ENCODE measurements at places on chromosomes 4 and X.

DNA sequence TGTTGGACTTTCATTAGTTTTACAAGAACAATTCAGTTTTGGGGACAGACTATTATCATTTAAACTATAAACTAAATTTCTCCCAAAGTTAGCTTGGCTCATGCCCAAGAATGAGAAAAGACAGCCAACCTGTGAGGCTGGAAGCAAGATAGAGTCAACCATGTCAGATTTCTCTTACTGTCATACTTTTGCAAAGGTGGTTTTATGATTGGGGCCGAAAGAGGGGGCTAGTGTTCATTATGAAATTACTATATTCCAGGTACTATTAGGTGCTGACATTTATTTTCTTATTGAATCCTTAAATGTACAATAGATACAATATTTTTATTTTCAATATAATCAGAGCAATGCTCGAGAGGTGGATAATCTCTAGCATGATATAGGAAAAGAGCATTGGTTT, 30.6 kb downstream of the HERC6 start:
- no peak for DNase-seq

GRCh38 chrX:75623535-75623934, 100.7 kb upstream of the ZDHHC15 start:
- no peak for DNase-seq

GRCh38 chrX:69503782-69504625, at the start of gene NALF2:
Gene NALF2 (plus strand): TSS chrX:69504326. CDS start chrX:69505283, 957 bp downstream.
- DNase-seq = peak; percentile 61

DNA sequence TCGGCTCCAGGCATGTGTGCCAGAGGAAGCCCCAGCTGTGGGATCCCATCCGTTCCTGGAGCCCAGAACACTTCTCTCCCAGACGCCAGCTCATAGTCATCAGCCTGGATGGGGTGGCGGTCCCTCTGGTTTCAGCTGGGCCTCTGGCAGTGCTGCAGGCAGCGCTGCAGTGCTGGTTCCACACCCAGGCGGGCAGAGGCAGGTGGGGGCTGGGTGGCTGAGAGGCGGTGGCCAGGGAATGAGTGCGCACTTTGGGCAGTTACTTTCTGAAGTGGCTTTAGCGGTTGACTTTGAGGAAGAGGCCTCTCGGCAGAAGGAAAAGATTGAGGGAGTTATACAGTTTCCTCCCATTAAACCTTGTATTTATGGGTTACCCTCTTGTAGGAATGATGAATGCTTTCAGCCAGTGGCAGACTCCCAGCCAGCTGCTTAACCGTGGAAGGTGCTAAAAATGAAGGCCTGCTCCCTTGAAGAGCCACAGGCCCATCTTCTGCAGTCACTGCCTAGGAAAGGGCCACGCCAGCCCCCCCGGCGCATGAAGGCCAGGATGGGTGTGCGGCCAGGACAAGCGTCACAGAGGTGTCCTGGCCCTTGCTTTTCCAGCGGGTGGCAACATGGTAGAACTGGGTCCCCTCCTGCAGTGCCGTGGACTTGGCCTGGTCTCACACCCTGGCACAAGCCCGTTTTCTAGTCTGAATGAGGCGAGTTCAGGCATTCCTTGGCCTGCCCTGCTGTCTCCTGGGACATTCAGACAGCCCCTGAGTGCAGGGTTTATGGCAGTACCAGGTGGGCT, 9.9 kb downstream of the TADA2B start:
- no peak for DNase-seq

GRCh38 chr4:117588771-117589170, 445.5 kb upstream of the NDST3 start:
- no peak for DNase-seq

GRCh38 chrX:37638047-37638446, 47.5 kb upstream of the XK start:
- no peak for DNase-seq

GRCh38 chr4:41294445-41295062, 37.8 kb downstream of the UCHL1 start:
- DNase-seq = no peak

GRCh38 chr4:119016636-119017035, 119.0 kb upstream of the MYOZ2 start:
- DNase-seq = no peak

GRCh38 chr4:170051402-170051801, 25.2 kb upstream of the MFAP3L start:
- no peak for DNase-seq

- DNase-seq = no peak
Observed at GRCh38 chr4:48190839-48191238, 56.8 kb upstream of the TXK start.

- DNase-seq = peak; percentile 2
Observed at GRCh38 chrX:23699636-23700194, 32.4 kb downstream of the PRDX4 start.

DNA sequence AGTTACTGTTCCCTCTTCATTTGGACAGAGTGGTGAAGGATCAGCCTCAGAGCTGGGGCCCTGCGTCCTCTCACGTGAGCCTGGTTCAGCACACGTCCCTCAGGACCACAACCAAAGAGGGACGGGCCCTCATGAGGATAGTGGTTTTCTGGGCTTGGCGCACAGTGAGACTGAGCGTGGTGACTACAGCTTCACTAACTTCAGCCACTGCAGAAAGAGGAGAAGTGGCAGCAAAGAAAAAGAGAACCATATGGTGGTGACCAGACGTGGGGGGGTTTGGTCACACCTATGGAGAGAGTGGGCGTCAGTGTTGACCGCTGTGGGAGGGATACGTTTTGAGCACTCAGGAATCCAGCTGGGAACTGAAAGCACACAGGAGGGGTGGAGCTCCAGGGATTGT, 21.8 kb upstream of the TNIP3 start:
- no peak for DNase-seq

DNA sequence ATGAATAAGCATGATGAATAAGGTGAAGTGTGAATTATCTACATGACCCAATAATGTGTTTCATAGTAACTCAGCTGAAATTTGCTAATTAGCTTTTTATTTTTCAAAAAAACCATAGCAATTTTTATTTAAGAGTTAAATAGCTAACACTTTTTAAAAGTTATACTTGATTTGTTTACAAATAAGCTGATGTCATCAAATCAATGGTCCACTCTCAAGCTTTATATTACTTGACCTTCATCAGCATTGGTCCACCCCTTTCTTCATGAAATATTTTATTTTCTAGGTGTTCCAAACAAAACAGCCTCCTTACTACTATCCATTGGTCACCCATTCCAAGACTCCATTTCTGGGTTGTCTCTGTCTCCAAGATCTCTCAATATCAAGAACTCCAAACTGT, 649.0 kb upstream of the TENM3 start:
- DNase-seq = no peak

DNA sequence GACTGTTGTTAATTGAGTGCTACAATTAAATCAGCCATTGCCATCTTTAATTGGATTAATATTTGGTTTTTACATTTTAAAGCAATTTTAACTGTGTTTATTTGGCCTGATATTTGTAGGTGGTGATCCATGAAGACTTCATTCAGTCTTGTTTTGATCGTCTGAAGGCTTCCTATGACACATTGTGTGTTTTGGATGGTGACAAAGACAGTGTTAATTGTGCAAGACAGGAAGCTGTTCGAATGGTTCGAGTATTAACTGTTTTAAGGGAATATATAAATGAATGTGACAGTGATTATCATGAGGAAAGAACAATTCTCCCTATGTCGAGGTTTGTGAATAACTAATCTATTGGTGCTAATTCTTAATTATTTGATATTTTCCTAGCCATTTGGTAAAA, 82.6 kb downstream of the USP9X start:
- DNase-seq = peak; percentile 43

DNA sequence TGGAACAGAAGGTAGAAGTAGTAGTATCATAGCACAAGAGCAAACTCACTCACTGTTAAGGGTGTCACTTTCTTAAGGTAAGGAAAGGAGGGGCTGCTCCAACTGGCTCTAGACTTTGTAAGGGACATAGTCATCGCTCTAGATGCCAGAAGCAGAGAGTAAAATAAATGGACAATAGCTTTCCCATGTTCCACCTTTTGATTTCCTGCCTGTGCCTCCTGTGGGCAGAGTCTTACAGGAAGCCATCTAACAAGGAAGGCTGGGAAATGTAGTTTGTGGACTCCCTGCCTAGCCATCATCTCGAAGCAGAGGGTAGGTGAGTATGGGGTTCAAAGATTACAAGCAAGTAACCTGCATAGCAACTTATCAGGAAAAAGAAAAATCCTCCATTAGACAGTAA, 1.7 kb upstream of the METTL14 start:
- DNase-seq = no peak

- DNase-seq = no peak
Observed at GRCh38 chr4:15809058-15809457, 30.9 kb downstream of the CD38 start.

DNA sequence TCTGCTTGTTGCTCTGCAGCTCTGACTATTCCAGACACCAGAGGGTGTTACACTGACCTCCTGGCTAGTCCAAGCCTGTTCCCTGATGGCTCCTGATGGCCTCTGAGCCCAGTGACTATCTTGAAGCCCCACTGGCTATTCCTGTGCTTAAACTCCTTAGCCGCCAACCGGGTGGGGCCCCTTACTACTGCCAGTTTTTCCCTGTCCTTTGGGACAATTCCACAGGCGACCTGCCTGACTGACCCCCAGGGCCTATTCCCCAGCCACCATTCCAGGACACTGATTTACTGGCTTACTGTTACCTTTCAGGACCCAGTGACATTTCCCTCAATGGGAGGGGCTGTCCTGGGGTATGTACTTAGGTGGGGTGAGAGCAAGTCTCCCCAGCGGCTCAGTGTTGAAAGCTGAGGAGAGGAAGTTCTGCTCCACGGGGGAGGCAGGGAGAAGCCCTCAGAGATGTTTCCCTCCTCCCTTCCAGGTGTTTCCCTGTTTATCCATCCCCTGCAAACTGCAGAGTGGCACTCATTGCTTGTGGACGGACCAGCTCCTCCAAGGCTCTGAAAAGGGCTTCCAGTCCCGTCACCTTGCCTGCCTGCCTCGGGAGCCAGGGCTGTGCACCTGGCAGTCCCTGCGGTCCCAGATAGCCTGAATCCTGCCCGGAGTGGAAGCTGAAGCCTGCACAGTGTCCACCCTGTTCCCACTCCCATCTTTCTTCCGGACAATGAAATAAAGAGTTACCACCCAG, 4.0 kb downstream of the TIMP1 start:
- no peak for DNase-seq

- DNase-seq = peak; percentile 11
Observed at GRCh38 chr4:30870513-30870912, 150.3 kb downstream of the PCDH7 start.

GRCh38 chrX:4373791-4374190, 660.3 kb upstream of the PRKX start:
- no peak for DNase-seq

- no peak for DNase-seq
Observed at GRCh38 chrX:17976955-17977354, 115.9 kb upstream of the RAI2 start.

DNA sequence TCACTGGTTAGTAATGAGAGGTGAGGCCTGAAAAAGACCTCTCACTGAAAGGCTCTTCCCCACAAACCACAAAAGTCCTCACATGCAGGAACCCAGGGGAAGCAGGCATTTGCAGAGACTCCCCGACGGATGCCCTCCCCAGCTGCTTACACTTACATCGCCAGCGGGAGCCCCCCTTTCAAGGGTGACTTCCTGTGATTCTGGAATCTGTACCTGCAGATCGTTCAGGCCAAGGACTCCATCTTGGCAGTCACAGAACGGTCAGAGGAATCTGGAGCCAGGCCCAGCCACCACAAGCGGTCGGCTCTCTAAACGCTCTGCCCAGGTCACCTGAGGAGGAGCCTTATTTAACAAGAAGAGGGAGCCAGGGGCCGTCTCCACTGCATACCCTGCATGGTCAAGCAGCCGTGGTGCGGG, 71.3 kb upstream of the STS start:
- DNase-seq = no peak

- no peak for DNase-seq
Observed at GRCh38 chr4:84894621-84895020, 71.9 kb downstream of the WDFY3 start.

GRCh38 chr4:37780444-37781130, 45.9 kb upstream of the PGM2 start:
- no peak for DNase-seq

- DNase-seq = no peak
Observed at GRCh38 chr4:94743838-94744237, 13.9 kb upstream of the BMPR1B start.

DNA sequence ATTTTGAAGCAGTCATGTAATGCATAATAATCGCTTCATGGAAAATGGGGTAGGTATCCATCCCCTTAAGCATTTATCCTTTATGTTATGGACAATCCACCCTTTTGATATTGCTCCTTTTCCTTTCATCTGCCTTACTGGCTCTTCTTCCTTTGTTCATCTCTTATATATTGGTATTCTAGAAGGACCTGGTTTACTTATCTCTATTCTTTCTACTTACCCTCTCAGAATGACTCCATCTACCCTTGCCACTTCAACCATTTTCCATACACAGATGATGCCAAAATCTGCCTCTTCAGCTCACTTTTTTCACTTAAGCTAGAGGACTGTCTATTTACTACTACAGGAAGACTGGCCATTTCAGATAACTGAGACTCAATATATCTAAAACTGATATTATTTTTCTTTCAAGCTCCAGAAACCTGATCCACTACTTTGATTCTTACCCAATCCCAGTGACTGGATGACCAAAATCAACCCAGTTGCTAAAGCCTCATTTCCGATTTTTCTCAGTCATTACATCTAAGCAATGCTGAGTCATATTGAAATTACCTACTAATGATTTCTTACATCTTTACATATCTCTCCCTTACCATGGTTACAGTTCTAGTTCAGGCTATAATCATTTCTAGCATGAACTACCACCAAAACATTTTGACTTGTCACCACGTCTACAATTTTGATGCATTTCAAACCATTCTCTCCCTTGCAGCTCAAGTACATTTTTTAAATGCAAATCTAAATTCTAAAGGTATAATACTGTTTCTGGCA, 93.7 kb downstream of the FAAH2 start:
- no peak for DNase-seq

GRCh38 chr4:3675251-3676115, 90.7 kb upstream of the ADRA2C start:
- DNase-seq = no peak

DNA sequence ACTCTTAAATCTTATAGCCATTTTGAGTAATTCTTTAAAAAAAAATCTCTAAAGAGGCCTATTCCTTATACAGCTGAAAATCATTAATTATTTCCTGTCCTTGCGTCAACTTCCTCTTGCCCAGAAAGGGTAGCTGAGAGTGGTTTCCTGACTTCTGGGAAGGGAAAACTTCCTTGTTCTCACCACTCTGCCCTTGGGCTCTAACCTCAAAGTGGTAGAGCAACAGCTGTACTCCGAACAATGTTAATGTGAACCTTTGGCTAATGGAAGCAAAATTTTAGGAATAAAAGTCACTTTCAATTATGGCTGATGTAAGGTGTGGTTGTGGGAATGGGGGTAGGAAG, 15.3 kb downstream of the KLHL2 start:
- DNase-seq = peak; percentile 63

GRCh38 chr4:56976283-56976836, 1.0 kb downstream of the NOA1 start:
- no peak for DNase-seq
